HuH-7 (cell line): ENCODE measurements at places on chromosomes 3 and 15.

DNA sequence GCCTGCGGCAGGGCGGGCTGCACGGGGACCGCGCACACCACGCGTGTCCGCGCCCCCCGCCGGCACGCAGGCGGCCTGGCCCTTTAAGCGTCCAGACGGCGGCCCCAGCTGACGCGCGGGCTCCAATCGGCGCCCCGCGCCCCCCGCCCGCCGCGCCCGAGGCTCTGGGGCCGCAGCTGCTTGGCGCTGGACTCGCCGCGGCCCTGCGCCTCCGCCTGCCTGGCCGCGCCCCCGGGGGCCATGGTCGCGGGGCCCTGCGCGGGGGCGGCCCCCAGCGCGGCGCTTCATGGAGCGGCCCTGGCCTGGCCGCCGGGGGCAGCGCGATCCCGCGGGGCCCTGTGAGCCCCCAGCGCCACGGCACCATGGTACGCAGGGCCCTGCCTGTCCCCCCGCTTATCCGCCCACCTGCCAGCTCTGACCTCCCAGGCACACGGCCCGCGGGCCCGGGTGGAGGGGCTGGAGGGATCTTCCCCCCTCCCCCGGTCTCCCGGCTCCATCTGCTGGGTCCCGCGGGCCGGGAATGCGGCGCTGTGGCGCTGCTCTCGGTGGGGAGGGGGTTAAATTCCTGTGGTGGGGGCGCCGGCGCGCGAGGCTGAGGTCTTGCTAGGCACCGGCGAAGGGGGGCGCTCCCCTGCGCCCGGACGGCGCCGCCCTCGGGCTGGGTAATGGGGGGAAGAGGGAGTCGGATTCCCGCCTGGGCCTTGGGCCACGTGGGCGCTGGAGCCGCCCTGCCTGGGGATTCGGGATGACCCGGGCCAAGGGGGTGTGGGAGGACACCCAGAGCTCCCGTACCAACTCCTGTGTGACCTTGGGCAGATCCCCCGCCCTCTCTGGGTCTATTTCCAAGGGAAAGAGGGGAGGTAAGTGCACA is 1.1 kb downstream of the ZBTB47 start:
- peak; percentile 78 for DNase-seq

DNA sequence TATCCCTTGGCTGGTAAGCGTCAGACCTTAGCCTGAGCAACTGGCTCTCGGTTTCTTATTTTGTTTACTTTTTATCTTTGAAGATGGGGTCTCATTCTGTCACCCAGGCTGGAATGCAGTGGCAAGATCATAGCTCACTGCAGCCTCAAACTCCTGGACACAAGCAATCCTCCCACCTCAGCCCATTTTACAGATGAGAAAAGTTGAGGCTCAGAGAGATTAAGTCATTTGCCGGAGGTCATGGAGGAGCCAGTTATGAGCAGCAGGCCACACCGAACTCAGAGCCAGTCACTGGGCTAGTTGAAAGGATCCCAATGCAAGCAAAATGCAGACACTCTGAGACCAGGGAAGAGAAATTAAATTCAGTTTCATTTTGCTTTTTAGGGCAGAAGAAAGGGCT is 293.6 kb downstream of the SHQ1 start:
- DNase-seq: no peak

DNA sequence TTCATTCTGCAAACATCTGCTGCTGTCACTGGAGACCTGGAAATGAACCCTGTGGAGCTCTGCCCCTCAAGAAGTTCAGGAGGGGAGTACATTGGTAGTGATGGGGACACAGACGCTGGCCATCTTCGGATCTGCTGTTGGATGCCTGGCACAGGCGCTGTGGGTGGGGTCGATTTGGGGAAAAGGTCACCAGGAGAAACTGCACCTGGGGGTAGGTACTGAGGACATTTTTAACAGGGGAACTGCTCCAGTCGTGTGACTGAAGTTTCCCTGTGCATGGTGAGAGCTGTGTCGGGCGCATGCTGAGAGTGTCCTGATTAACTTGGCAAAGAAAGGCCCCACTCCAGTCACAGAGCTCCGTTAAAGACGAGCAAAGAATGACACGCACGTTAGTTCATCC is 3.4 kb downstream of the UROC1 start:
- no peak for DNase-seq

DNA sequence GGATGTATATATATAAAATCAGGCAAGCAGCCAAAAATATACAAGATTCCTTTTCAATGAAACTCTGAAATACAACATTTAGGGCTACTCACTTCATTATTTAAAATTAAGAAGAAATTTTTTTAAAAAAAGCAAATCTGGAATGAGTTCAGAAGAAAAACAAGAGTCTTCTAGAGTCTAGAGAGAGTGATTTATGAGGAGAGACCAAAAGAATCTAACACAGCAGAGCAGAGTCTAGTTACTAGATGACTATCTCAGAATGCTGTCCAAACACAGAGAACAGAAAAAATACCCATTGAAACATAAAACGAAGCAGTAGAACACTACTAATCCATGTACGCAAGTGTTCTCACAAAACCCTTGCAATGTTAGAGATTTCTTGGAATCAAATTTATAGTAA is 275.2 kb upstream of the CBLB start:
- no peak for DNase-seq

GRCh38 chr15:76663529-76663928 is 241.6 kb downstream of the SCAPER start:
- no peak for DNase-seq

DNA sequence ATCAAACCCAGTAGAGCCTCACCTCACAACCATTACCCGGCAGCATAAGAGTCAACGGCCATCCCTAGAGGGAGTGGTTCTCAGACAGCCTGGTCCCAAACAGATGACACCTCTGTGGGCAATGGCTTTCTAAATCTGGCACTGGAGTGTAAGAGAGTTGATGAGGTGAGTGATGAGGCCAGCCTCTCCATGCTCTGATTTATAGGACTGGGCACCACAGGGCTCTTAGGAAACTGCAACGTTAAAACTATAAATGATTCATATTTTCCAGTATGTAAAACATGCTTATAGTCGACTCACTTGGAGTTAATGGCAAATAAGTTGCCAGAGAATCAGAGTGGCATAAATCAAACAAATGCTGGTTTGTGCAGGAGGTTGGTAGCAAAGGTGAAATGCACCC is 187.7 kb downstream of the GREM1 start:
- no peak for DNase-seq
